ENCODE measurements at places on chromosomes 12 and 14.
A peak's percentile ranks its signal among the peaks of the same experiment; 100 is the strongest.

DNA sequence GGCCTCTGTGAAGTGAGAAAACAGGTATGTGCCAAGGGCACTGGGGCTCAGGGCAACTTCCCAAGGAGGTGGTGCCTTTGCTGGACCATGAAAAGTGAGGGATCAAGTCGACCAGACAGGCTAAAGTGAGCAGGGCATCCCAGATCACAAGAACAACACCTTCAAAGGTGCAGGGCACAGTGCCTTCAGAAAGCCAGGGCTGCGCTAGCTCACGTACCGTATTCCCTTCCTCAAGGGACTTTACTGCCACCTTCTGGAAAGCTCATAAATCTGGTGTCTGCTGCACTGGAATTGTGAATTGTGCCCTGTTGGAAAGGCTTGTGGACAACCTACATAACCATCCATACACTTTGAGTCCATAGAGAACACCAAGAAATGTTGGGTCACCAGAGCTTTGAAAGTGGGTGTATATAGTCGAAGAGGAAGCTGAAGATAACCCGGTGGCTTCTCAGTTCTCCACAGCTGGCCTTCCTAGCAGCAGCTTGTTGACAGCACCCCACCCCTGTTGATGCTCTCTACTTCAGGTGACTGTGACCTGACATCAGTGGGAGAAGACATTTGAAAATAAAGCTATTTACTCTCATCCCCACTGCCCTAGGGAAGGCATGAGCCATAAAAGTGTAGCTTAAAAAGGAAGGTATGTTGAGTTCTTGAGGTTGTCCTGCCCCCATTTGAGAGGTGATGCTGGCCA lies 24.5 kb downstream of the FIGNL2 start:
- DNase-seq = peak; percentile 16

DNA sequence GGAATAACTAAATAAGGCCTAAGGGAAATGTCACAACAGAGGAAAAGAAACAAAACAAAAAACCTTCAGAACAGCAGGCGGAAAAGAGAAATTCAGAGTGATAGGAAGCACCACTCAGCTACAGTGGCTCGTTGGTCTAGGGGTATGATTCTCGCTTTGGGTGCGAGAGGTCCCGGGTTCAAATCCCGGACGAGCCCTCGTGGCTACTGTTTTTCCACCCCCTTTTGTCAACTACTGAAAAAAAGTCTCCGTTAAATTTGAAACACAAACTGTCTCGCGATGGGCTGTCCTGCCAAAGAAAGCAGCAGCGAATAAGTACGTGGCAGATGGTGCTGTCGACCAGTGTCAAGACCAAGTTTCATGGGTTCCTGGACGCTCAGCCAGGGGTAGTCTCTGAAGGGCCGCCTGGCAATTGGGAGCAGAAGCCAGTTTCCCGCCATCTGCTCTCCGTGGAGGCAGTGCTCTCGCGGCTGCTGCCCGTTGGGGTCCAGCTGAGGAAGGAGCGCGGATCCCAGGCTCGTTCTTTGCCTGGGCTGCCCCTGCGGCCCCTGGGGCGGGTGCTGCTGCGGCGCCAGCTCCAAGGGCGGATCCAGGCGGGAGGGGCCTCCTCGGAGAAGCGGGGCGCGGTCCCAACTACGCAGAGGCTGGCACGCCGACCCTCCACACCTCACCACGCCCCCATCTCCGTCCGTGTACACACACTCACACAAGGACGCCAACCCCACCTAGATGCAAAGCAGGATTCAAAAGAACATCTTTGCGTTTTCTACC lies at the start of gene RNASE4:
RNASE4 (plus strand) TSS at position 670 of the 771 bp plus-strand sequence. CDS start 14,812 bp downstream, outside the sequence.
- peak; percentile 83 for DNase-seq

DNA sequence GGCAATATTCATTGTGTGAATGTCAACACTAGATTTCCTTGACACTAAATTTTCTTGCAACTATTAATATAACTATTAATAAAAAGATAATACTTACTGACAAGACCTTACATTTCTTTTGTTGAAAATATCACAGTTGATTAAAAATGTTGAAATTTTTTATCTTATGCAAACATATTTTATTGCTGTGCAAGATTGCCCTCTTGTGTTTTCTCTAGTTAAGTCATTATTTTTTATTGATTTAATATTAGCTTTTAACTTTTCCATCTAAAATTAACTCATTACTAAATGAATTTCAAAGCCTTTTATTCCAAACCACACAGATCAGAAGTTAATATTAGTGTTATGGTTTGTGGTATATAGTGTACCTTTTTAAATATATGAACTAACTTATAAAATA lies 11.7 kb upstream of the NAA30 start:
- no peak for DNase-seq

- no peak for DNase-seq
These were observed 40.0 kb downstream of the SMUG1 start for GRCh38 chr12:54148560-54149429.

GRCh38 chr12:52155048-52155868 lies 36.6 kb downstream of the KRT80 start:
- DNase-seq = peak; percentile 80

- no peak for DNase-seq
These were observed 7.9 kb upstream of the KRT86 start for GRCh38 chr12:52266514-52266913.

- no peak for DNase-seq
These were observed 4.7 kb downstream of the TSPAN9 start for GRCh38 chr12:3081886-3082285.

Data from central memory CD4-positive, alpha-beta T cell (primary cell).